Hippocampal formation (tissue), 2 donors: ENCODE measurements at places on chromosomes 7 and 10.

GRCh38 chr10:91328320-91328984, 81.7 kb upstream of the HECTD2 start:
- no peak for DNase-seq

- no peak for DNase-seq
These were observed 27.7 kb downstream of the PLXNA4 start for GRCh38 chr7:132548489-132549078.

DNA sequence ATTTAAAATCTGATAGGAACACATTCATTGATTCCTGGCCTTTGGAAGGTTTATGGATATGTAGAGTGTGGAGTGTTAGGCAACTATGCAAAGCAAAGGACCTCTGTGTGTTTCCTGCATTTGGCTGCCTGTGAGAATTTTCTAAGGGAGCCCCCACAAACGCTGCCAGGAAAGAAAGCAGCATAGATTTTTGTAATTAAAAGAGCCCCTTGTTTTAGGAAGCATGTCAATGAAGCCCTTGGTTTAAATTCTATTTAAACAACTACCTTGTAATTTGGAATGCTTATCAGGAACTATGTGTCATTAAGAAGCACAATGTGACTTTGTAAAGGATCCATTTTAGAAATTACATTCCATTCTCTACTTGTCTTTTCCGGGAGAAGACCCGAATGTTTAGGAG, 742.5 kb downstream of the NXPH1 start:
- DNase-seq, result no peak

GRCh38 chr7:5708271-5708670, 73.2 kb downstream of the RNF216 start:
- DNase-seq, result no peak

- DNase-seq, result no peak
These were observed 21.6 kb upstream of the RNF148 start for GRCh38 chr7:122724366-122724765.

DNA sequence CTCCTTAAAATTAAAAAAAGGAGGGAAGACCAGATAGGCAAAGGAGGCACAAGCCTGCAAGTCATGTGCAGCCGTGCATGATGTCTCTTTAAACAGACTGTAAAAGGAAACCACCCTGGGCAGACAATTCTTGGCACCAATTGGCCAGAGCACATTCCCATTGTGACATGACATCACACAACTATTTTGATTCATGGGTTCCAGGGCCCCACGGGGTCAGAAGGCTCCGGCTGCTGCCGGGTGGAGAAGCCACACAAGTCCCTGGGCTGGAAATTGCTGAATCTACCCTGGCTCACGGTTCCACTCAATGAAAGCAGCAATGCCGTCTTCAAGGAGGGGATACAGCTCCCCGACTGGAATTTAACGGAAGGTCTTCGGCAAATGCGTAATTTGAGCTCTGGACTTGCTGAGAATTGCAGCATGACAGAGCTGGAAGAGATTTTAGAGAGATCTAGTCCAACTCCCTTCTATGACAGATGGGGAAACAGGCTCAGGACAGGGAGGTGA, 140.5 kb downstream of the PRKAG2 start:
- DNase-seq, result no peak

- no peak for DNase-seq
These were observed 191.7 kb upstream of the BET1 start for GRCh38 chr7:94195813-94196212.

DNA sequence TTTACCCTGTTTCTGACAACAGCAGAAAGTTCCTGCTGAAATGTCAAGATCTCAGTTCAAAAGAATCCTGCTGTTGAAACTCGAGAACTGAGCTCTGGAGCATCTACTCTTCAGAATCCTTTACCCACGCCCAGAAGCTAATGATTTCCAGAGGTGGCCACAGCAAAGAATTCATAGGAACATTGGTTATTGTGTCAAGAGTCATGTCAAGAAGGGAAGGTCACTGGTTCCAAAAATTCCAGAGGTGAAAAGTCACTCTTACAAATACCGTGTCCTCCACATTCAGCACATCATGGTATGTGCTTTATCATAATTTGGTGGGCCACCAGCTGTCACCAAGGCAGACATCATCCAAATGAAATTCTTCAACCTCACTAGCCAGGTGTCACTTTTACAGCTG, 394.4 kb upstream of the NPVF start:
- no peak for DNase-seq

GRCh38 chr7:84002348-84002747, 192.2 kb downstream of the SEMA3A start:
- no peak for DNase-seq

GRCh38 chr7:22025983-22026382, 80.3 kb upstream of the CDCA7L start:
- no peak for DNase-seq

DNA sequence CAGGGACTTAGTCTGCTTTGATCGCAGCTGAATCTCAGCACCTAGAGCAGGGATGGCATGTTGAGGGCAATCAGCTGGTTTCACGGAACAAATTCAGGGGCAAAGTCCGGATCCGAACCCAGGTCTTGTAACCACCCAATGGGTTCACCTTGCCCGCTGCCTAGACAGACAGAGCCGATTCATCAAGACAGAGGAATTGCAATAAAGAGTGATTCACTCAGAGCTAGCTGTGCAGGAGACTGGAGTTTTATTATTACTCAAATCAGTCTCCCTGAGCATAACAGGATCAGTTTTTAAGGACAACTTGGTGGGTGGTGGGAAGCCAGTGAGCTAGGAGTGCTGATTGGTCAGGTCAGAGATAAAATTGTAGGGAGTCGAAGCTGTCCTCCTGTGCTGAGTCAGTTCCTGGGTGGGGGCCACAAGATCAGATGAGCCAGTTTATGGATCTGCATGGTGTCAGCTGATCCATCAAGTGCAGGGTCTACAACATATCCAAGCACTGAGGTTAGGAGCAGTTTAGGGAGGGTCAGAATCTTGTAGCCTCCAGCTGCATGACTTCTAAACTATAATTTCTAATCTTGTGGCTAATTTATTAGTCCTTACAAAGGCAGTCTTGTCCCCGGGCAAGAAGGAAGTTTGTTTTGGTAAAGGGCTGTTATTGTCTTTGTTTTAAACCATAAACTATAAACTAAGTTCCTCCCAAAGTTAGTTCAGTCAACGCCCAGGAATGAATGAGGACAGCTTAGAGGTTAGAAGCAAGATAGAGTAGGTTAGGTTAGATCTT, 43.5 kb upstream of the CHST3 start:
- DNase-seq, result no peak

DNA sequence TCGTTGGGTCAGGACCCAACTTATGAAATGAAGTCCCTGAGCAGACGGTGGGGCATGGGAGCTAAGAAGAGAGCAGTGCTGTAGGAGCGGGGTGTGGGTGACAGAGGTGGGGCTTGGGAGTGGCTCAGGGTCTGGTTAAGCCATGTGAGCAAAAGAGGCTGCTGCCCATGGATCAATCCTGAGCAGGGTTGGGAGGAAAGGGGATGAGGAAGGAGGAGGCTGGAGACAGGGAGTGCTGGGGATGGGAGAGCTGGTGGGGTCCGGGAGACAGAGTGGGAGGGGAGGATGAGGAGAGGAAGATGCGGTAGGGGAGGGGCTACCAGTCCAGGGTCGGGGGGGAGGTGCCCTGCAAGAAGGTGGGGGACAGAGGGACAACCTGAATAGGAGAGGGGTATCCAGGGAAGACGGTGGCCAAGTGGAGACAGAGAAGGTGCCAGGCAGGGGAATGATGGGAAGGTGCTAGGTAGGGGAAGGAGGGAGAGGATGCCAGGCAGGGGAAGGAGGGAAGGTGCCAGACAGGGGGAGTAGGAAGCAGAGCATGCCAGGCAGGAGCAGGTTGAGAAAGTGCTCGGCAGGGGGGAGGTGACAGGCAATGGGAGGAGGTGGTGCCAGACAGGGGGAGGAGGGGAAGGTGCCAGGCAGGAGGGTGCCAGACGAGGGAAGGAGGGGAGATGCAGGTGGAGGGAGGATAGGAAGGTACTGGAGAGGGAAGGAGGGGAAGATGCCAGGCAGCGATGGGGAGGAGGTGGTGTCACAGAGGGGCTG, 27.5 kb upstream of the SMARCD3 start:
- DNase-seq, result no peak

DNA sequence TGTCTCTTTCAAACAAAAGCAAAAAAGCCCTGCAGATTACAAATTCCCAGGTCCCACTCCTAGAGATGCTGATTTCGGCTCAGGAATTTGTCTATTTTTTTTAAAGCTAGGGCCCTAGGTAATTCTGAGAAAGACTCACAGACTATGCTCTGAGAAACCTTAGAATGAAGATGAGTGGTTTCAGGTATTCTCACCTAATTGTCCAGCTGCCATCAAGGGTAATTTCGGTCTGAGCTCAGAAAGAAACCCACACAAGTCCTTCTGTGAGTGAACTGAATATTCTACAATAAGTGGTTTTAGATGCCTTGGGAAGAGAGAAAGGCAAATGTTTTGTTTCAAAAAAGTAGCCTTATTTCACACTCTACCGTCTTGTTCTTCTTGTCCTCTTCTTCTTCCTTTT, 45.7 kb downstream of the DCLRE1A start:
- DNase-seq, result no peak

- DNase-seq, result no peak
These were observed 19.7 kb upstream of the GOT1 start for GRCh38 chr10:99450156-99450555.
